ENCODE measurements at places on chromosomes 16 and 17.

DNA sequence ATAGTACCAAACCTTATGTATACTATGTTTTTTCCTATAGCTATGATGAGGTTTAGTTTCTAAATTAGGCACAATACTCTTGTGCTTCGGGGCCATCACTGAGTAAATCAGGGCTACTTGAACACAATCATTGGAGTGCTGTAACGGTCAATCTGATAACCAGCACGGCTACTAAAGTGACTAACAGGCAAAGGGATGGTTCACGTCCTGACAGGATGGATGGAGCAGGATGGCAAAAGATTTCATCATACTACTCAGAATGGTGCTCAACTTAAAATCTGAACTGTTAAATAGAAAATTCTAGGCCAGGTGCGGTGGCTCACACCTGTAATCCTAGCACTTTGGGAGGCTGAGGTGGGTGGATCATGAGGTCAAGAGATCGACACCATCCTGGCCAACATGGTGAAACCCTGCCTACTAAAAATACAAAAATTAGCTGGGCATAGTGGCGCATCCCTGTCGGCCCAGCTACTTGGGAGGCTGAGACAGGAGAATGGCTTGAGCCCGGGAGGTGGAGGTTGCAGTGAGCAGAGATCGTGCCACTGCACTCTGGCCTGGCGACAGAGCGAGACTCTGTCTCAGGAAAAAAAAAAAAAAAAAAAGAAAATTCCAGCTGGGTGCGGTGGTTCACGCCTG is 7.0 kb downstream of the TUFM start:
- no peak for DNase-seq

- DNase-seq: no peak
Measured at GRCh38 chr16:61665512-61665911, 370.7 kb downstream of the CDH8 start.

DNA sequence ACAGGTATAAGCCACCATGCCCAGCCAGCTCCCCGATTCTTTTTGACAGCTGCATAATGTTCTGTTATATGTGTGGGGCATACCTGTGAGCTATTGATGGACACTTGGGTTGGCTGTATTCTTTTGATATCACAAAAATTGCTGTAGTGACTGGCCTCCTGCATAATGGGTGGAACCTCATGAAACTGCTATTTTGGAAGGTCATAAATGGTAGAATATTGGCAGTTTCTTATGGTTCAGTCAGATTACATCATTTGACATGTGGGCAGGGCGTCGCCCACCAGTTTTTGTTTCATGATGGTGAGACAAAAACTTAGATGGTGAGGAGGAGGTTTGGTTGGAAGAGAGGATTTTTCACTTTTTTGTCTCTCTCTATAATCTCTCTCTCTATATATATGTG is 26.7 kb upstream of the POLR3E start:
- DNase-seq: no peak

DNA sequence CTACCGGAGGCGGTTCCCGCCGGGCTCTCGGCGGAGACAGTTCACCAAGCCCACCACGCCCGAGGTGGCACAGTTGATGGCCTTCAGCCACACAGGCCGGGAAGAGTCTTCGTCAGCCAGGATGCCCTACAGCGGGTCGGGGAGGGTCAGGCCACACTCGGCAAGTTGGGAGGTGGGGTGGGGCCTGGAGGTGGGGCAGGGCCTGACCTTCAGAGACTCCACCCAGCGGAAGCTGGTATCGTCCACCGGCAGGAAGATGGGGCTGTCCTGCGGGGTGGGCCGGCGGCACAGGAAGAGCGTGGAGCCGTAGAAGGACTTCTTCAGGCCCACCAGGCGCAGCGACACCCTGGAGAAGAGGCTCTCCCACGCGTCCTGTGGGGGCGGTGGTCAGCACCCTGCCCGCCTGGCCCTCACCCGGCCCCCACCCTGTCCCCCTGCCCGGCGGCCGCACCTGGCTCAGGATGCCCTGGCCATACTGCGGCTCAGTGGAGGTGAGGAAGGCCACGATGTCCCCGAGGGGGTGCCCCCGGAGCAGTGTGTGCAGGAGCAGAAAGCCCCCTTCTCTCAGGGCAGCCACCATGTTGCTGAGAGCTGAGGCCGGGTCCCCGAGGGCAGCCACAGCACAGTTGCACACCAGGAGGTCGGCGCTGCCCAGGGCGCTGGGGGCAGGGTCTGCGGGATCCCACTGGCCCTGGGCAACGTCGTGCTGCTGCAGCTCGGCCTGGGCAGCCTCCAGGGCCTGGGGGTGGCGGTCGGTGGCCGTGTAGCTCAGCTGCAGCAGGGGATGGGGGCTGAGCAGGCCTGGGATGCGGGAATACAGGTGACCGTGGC is 12.8 kb downstream of the FASN start:
- no peak for DNase-seq

GRCh38 chr16:77684181-77684526 is 38.2 kb upstream of the NUDT7 start:
- DNase-seq: no peak

GRCh38 chr16:50302472-50303005 is 36.2 kb downstream of the ADCY7 start:
- DNase-seq: no peak

Measured in suppressor macrophage treated with lipopolysaccharide for 1 hour (primary cell).